ENCODE measurements at places on chromosomes 12 and 14.

DNA sequence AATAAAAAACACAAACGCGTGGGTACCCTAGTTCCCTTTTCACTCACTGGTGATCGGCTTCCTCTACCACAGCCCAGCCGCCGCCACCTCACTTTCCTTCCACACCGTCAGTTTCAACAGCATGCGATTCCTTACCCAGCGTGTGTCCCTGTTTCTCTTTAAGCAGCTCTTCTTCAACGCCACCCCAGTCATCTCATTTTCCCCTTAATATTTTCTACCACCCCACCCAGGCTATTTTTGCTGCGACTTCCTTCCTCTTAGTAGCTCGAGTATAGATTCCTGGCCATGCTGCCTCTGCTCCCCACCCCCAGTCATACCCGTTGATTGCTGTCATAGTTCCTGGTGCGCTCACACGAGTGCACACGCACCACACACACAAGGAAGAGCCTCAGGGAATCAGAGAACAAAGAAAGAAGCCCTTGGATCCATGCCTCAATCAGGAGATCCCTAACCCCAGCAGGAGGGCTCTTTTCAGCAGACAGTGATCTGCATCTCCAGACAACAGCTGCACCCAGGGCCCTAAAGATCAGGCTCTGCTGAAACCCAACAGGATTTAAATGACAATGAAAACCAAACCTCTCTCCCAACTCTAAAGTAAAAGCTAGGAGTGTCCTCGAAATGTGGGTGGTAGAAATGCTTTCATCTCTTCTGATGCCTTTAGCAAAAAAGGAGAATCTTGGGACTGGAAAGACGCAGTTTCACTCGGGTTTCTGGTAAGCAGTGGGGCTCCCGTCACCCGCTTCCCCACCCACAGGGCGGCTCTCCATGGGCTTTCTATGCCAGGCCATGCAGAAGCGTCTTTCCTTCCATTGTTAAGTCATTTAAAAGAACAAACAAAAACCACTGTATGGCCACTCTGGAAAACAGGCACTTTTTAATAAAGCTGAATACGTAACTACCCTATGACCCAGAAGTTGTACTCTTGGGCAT lies 23.8 kb downstream of the VPS37B start:
- peak; percentile 68 for DNase-seq

GRCh38 chr14:81450100-81450531 lies 50.0 kb upstream of the STON2 start:
- DNase-seq, result no peak

DNA sequence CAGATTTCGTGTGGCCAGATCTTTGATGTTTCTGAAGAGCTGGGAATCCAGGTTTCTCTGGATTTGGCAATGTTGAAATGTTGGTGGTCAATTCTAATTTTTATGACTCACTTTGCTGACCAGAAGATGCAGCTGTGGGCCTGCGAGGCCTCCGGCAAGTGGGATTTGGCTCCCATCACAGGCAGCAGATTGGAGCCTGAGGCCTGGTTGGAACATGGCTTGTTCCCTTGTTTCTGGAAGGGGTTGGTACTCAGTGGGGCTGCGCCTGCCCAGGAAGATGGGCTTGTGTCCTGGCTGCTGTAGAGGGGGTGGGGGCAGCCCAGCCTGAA lies 23.1 kb downstream of the FBRSL1 start:
- no peak for DNase-seq

DNA sequence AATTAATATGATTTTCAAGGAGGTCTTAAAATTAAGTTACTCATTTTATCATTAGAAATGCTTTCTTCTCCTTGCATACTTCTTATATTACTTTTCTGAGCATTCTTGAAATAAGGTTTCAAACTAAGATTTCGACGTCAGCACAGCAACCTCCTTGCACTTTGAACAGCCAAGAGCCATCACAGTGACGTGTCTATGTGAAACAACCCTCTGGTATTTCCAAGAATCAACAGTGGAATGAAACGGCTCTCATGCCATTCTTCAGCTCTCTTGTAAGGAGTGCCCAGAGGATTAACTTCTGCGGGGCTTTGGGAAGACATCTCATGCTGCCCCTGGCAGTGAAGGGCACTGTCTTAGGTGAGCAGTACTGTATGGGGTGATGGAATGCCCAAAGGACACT lies 109.2 kb downstream of the EFCAB11 start:
- DNase-seq, result no peak

DNA sequence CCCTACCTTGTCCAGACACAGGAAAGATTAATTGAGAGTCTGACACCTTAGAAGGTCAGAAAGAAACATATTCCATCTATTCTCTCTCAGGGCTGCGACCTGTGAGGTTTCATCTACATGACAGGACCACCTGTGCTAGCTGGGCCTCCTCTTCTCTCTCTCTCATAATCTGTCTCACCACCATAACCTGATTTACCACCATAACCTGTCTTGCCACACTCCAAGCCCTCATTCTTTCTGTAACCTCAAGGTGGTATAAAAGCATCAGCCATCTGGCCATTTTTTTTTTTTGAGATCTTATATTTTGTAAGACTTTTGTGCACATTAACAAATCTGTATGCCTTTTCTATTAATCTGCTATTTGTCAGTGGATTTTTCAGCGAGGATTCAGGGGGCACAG lies 75.5 kb downstream of the ACADS start:
- no peak for DNase-seq

DNA sequence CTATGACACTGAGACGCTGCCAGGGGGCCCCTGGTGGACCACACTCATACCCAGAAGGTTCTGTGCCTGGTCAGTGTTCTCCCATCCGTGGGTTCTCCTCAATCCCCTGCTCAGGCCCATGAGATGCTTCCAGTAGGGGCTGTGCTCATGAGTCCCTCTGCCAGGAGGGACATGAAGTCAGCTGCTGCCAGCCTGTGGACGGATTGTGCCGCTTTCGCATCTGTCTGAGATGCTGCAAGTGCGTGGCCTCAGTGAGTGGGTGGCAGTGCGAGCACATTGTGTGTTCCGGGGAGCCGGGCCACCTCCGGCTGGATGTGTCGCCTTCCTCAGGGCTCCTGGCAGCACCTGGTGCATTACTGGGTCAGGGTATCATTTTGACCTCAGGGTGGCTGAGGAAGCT lies 15.5 kb downstream of the TUNAR start:
- no peak for DNase-seq

- DNase-seq, result no peak
These were observed 78.7 kb downstream of the ALX1 start for GRCh38 chr12:85358715-85359114.

- DNase-seq, result peak; percentile 99
These were observed 72.2 kb downstream of the DENND5B start for GRCh38 chr12:31518680-31519227.

DNA sequence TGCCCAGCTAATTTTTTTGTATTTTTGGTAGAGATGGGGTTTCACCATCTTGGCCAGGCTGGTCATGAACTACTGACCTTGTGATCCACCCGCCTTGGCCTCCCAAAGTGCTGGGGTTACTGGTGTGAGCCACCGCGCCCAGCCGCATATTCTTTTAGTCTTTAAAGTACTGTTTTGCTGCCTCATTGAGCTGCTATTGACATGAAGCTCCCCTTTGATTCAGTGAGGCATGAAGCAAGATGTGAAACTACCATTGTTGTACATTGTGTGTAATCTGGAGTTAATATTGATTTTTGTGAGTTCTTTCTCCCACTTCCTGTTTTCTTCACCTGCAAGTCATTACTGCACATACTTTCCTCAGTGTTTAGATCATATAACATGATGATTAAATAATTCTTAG lies 80.8 kb downstream of the MNAT1 start:
- DNase-seq, result no peak

- DNase-seq, result no peak
These were observed 14.5 kb downstream of the KRAS start for GRCh38 chr12:25236190-25236589.

GRCh38 chr12:106254724-106255123 lies 6.9 kb upstream of the CKAP4 start:
- DNase-seq, result no peak

DNA sequence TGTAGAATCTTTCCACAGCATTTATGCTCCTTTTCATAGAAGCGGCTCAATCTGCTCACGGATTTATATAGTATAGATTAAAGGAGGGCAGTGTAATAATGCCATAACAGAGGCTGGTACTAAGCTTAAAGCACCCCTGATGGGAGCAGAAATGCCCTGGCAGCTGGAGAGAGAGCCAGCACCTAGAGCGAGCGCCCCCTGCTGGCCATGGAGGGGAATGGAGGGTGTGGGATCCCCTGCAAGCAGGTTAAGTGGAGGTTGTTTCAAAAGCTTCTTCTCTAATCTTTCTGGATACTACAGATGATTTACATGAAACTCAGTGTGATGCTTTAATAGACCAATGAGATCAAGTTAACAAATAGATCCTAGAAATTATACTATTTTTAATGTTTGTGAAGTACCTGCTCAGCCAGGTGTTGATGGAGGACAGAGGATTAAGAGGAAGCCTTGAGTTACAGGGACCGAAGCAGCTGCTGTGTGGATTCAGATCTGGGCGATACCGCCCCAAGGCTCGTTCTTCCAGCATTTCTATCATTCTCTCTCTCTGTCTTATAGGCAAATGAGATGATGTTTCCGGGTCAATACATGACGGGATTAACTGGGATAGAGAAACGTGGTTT lies 1519.3 kb upstream of the TMEM132C start:
- peak; percentile 6 for DNase-seq

DNA sequence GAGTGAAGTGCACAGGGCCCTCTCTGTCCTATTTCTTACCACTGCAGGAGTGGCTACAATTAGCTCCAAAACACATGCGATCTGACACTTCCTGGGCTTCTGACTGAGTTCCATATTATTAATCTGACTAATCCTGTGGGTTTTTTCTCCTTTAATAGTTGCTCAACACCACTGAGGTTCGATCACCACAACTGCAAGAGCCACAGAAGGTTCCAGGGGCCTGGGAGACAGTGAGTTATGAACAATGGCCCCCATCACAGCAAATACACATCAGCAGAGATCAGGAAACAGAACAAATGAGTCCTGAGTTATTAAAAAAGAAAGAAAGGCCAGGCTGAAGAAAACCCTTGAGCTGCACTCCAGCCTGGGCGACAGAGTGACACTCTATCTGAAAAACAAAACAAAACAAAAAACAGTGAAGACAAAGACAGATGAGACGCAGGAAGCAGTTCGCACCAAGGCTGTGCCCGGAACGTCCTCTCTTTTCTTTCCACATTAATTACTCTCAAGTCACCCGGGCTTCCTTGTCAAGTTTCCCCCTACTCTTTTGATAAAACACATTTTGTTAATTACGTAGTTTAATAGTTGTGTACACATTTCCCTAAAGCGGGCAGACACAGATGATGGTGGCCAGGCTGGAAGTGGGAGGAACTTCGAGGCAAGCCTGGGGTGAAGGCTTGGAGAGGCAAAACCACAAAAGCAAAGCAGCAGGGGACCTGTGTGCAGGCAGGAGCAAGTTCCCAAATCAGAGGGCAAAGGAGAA lies 42.7 kb downstream of the CDC42BPB start:
- DNase-seq, result no peak

- no peak for DNase-seq
These were observed 274.2 kb downstream of the SUDS3 start for GRCh38 chr12:118650586-118650960.

- no peak for DNase-seq
These were observed 61.5 kb downstream of the SLC2A13 start for GRCh38 chr12:40044396-40044795.

- DNase-seq, result no peak
These were observed 8.0 kb downstream of the CLEC12B start for GRCh38 chr12:10018386-10018785.

DNA sequence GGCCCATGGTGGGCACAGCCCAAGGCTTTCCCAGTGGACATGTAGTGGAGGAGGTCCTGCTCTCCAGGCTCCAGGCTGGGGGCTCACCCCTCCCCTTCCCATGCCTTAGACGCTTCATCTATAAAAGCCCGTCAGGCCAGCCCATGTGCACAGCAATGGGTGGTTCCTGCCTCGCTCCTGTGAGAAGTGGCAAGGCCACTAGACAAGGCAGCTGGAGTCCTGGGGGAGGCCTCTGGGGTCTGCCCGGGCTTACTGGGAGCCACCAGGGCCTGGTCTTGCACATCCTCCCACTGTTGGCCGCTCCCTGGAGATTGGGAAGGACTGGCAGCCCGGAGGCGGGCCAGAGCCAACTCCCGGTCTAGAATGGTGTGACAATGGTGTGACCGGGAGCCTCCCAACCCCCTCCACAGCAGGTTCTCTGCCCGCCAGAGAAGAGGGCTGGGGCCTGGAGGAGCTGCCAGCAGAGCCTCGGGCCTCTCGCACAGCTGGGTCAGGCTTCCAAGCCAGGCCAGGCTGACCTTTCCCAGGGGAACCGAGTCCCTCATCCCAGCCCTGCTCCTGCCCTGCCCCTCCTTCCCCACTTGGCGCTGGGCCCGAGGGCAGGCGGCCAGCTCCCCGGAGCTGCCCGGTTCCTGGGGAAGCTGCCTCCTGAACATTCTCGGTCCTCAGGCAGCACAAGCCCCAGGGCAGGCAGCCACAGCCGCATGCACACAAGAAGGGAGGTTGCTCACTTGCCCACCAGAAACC lies 97.9 kb downstream of the RFLNA start:
- DNase-seq, result peak; percentile 79

DNA sequence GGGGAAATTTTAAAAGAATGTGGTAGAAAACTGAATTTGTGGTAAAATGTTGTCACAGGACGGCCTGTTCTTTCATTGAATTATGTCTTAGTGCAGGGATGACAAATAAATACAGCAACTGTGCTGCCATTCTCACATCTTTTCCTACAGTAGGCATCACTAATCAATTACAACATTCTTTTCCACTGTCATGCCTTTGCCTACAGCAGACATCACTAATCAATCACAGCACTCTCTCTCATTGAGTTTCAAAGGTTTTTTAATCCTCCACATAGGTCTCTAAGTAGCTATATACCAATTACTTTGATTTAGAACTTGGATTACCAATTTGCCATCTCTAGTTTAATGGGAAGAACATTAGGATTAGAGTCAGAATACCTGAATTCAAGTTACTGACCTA lies 30.1 kb downstream of the NTF3 start:
- DNase-seq, result no peak

GRCh38 chr12:20415028-20415427 lies 46.7 kb downstream of the PDE3A start:
- DNase-seq, result no peak

DNA sequence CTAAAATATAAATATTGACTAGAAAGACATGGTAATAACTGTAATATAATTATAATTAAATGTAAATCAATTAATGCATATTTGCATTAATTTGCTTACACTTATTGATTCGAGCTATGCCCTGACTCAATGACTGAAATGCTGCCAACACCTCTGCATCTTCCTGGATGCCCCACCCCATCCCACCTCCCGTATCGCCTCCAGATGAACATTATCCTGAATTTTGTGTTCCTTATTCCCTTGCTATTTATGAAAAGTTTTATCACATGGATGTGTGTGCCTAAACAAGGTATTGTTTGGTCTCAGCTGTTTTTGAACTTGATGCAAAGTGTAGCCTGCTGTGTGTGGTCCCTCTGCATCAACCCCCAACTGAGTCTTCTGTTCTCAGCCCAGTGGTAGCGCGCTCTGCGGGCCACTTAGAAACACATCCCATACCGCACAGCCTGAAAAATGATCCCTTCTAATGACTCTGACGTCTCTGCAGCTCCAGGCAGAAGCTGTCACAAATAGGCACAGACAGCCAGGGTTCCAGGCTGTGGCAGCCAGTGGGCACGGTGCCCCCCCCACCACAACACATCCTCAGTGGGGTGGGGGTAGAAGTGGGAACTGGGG lies 96.5 kb downstream of the PRMT8 start:
- DNase-seq, result no peak
